ENCODE measurements at places on chromosomes 2 and 18.

GRCh38 chr2:143828763-143829537 is 691.0 kb downstream of the ZEB2 start:
- DNase-seq: no peak

GRCh38 chr2:178804791-178805190 is 2.4 kb downstream of the TTN start:
- DNase-seq: no peak

DNA sequence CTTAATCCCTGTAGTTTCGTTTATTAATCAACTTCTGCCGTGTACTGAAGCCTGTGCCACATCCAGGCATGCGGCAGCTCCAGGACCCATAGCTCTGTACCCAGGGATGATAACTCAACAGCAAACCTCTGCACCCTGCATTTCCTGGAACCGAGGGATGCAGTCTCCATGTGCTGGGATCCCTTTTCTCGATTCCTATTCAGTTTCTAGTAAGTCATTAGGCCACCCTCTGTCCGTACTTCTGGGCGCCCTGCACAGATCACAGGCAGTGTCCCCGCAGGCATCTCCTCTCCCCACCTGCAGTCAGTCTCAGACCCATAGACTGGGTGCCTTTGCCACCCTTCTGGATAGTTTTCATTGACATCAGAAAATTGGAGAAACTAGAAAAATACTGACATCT is 18.8 kb downstream of the TMEM18 start:
- DNase-seq: no peak

DNA sequence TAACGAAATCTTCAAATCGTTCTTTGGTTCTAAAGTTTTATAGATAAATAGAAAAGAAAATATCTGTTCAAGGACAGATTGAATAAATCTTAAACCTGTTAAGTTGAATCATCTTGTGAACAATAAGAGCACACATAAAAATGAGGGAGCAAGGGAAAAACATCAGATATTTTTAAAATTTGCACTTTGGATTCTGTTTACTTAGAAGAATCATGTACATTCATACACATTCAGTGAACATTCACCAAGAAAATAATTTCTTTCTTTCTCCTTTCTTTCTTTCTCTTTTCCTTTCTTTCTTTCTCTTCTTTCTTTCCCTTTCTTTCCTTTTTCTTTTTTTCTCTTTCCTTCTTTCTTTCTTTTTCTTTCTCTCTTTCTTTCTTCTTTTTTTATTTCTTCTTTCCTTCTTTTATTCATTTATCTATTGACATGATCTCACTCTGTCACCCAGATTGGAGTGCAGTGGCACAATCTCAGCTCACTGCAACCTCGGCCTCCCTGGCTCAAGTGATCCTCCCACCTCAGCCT is 164.9 kb downstream of the PDE1A start:
- DNase-seq: no peak

DNA sequence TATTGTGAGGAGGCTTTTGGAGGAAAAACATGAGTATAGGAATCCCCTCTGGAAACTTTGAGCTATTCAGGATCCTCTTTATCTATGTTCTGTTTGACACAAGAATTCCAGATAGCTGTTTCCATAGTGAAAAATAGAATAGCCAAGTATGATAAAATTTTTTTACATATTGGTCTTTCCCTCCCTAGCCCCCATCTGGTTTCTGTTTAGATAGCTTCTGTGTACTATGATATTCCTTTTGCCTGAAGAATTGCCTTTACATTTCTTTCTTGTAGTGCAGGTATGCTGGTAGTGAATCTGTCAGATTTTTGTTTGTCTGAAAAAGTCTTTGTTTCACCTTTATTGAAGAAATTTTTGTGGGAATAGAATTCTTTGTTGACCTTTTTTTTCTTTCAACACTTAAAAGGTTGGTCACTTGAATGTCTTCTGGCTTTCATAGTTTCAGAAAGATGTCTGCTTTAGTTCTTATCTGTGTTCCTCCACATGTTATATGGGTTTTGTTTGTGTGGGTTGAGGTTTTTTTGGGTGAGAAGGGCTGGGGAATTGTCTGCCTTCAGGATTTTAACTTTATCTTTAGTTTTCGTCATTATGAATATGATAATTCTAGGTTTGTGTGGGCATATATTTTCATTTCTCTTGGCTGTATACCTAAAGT is 29.9 kb upstream of the FBLN7 start:
- no peak for DNase-seq

GRCh38 chr2:236910781-236911495 is 174.8 kb upstream of the COPS8 start:
- DNase-seq: no peak

DNA sequence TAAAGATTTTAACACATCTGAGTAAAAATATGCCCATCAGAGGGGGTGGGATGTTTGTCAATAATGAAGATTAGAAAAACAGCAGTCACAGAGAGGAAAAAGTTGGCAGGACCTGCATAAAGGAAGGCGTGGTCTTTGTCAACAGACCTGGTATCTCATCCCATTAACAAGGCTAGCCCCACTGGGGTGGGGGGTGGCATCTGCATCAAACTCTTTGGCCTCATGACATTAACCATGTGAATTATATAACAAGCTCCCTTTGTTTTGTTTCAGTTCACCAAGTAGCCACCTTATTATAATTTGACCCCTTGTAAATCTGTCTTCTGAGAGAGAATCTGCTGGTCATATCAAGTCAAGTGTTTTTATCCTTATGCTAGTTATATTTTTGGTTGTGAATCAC is 28.8 kb downstream of the NEMP2 start:
- no peak for DNase-seq

DNA sequence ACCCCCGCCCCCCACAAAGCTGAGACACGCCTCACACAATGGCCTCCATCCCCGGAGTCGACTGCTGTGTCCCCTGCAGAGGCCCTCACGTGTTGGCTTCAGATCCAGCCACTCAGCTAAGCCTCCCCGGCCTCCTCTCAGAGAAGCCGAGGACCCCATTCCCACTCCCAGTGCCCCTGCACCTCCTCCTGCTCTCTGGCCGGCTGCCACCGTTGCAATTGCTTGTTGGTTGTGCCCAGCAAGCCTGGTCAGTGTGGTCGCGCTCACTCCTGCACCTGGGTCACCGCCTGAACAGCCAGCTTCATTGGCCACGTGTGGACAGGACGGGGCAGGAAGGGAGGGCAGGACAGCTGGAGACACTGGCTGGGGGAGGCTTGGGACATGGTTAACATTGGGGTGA is 191.5 kb upstream of the SALL3 start:
- no peak for DNase-seq

DNA sequence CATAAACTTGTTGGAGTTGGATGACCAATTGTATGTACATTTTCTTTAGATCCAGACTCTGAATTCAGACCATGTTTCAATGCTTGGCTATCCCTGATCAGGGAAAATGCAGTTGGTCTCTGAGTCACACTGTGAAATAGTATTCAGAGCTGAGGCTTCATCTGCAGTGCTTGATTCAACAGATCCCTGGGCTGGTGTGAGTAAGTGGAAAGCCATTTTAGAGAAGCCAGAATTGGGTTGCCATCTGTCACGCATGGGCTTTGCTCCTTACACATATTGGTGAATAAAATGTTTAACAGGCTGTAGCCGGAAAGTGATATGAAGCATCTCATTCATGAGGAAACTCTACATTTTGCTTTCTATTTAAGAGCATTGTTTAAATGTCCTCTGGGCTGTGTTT is 50.0 kb upstream of the ACYP2 start:
- no peak for DNase-seq

GRCh38 chr18:3660739-3661515 is 211.0 kb downstream of the TGIF1 start:
- DNase-seq: no peak

DNA sequence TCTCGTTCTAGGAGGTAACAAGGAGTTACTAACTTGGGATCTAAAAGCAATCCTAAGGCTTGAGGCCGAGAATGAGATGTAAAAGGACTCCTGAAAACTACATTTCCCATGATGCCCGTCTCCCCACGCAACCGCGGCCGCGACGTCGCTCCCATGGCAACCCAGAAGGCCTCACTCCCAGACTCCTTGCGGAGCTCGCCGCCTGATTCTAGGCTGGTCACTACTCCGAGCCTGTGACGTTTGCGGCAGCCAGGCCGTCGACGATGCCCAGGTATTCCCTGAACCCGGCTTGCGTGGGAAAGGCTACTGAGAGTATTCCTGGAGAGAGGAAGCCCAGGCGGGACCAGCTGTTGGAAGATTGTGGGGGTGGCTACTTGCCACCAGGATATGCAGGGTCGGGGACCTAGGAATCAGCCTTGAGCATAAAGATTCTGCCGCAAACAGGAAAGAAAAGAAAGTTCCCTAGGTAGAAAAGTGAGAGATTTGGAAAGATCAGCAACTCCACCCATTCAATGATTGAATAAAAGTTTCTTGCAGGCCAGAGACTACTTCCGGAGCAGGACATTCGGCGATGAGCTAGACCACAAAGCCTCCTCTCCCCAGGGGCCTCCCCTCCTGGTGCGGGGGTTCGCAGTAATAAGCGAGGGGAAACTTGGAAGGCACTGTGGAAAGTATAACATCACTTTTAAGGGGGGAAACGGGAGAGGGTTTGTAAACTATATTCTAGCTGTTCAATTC is at the start of gene DYNC2LI1:
DYNC2LI1 (plus strand) TSS at position 164 of the 738 bp plus-strand sequence; CDS start at position 264, 100 bp downstream.
- peak; percentile 79 for DNase-seq

- DNase-seq: no peak
Measured at GRCh38 chr2:17375262-17375661, 143.0 kb downstream of the RAD51AP2 start.

- no peak for DNase-seq
Measured at GRCh38 chr18:2979129-2979528, 33.8 kb downstream of the LPIN2 start.
